ENCODE measurements at places on chromosomes 16 and 17.

DNA sequence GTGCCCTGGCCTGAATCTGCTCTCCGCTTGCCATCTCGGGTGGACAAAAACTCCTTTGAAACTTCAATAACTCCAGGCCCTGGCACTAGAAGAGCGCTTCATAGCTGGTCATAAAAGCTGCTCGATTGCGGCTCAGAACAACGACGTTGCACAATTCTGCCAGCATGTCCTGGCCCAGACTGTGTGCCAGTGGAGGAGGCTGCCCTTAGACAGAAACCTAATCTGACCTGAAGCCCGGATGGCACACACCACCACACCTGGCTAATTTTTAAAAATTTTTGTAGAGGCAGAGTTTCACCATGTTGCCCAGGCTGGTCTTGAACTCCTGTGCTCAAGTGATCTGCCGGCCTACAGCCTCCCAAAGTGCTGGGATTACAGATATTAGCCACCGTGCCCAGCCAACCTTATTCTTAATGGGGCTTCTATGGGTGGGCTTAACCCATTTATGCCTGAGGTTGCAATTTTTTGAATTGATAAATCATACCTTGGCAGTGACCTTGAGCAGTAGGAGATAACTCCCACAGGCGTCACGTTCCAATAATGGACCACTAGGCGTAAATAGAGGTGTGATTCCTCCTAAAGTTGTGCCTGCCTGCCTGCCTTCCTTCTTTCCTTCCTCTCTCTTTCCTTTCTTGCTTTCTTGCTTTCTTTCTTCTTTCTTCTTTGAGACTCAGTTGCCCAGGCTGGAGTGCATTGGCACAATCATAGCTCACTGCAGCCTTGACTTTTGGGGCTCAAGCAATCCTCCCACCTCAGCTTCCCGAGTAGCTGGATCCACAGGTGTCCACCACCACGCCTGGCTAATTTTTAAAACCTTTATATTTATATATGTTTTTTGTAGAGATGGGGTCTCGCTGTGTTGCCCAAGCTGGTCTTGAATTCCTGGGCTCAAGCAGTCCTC lies 1.1 kb upstream of the PPL start:
- no peak for DNase-seq

GRCh38 chr16:56300242-56300623 lies 108.9 kb downstream of the GNAO1 start:
- DNase-seq: peak; percentile 34

DNA sequence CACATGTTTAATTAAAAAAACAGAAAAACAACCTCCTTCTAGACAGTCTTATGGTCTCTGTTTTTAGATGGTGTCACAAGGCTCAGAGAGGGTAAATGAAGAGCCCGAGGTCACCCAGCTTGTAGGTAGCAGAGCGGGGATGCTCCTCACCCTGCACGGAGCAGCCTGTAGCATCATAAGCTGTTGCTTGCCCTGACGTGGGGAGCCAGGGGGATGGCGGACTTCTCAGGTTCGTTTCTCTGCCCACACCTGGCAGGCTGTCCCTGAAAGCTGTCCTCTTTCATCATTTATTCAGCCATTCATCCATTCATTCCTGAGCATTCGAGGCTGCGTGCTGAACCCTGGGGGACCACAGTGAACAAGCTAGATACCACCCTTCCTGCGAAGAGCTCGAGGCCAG lies 75.7 kb upstream of the KSR1 start:
- no peak for DNase-seq

- no peak for DNase-seq
Measured at GRCh38 chr16:10808218-10808617, 10.4 kb downstream of the TVP23A start.

DNA sequence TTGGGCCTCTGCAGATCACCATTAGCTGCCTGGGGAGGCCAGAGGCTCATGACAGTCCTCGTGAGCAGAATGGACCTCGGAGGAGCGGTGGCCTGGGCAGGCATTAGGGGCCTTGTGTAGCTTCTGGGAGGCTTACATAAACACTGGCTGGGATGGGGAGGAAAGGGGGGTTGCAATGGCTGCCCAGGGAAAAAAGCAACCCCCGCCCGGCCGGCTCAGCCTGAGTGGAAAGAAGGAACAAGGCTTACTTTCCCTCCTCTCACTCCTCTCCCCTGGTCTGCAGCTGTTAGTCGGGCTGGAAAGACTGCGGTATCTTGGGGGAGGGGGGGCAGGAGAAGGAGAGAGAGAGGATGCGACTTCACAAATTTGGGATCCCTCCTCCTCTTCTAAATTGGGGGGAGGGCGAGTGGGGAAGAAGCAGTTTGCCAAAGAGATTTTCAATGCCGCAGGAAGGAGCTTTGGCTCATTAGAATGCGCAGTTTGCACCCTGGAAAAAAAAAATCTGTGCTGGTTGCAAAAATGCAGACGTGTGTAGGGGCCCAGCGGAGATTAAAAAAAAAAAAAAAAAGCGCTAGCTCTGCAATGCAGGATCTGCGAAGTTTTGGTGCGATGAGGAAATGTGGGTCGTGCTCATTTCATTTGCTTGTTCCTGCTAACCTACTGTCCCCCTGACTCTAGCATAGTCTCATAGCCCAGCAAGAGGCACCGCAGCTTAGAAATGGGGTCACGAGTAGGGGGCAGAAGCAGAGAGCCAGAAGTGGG lies 6.6 kb upstream of the NR1D1 start:
- no peak for DNase-seq

- DNase-seq: no peak
Measured at GRCh38 chr17:46800573-46800972, 17.9 kb downstream of the WNT3 start.

DNA sequence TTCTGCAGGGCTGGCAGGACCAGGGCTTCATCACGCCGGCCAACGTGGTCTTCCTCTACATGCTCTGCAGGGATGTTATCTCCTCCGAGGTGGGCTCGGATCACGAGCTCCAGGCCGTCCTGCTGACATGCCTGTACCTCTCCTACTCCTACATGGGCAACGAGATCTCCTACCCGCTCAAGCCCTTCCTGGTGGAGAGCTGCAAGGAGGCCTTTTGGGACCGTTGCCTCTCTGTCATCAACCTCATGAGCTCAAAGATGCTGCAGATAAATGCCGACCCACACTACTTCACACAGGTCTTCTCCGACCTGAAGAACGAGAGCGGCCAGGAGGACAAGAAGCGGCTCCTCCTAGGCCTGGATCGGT lies 1.4 kb downstream of the CDK5R1 start:
- no peak for DNase-seq

DNA sequence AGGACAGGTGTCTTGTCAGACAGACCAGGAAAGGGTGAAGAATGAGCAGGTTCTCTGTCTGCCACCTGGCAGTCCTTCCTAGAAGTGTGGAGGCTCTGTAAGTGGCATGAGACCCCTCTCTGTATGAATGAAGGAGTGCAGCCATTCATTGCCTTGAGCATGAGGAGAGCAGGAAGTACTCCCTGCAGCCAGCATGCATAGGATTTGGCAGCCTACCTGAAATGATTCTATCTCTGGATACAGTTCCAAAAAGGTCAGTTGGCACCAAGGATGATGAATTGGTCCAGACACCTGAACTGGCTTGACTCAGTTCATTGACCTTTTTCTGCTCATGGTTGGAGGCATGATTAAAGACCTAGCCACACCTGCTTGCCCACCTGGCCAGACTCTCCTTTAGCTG lies 163.0 kb downstream of the PRKCB start:
- DNase-seq: no peak

DNA sequence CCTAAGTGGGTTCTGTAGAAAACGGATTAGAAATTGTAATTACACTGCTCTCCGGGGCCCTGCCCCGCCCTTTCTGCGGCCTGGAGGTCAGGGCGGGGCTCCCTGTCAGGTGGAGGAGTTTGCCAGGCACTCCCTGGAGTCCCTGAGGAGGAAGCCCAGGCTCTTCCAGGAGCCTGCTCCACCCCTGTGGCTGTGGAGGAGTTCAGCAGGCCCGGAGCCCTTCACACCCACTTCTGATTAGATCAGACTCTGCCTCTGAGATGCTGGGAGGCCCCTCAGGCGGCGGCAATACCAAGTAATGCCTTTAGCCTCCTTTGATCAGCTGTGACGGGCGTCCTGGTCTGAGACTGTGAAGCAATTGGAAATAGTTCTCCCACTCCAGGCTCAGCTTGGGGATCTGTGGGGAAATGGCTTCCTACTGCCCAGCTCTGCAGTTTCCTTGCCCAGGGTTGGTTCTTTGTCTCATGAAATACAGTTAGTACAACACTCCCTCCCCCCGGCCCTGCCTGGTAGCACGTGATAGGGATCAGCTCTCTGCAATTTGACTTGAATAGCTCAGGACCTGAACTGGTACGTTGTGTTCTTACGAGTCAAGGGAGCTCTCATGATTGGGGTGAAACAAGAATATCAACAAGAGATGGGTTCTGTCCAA lies 22.3 kb downstream of the BAIAP2 start:
- DNase-seq: peak; percentile 64

DNA sequence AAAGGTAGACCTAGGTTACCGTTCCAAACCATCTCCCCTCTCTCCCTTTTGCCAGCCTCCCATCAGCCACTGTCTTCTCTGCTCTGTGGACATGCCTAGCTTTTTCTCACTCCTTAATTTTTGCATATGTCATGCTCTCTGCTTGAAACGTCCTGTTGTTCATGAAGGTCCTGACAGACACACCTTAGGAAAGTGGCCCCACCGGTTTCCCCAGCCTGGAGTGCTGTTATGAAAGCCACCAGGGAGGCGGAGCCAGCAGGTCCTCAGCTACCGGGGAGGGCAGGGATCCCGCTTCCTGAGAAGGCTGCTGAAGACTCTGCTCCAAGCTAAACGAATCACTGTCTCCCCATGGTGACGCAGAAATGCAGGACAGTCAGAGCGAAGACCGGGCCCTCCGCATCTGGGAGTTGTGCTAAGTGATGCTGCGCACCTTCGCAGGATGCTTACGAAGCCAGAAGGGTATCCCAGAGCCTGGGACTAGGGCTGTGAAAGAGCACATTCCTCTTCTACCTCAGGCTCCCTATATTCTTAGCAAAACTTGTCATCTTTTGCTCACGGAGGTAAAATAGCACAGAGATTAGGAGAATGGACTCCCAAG lies 2.3 kb upstream of the SLC16A11 start:
- DNase-seq: no peak

GRCh38 chr16:69240331-69240730 lies 53.4 kb downstream of the SNTB2 start:
- no peak for DNase-seq

DNA sequence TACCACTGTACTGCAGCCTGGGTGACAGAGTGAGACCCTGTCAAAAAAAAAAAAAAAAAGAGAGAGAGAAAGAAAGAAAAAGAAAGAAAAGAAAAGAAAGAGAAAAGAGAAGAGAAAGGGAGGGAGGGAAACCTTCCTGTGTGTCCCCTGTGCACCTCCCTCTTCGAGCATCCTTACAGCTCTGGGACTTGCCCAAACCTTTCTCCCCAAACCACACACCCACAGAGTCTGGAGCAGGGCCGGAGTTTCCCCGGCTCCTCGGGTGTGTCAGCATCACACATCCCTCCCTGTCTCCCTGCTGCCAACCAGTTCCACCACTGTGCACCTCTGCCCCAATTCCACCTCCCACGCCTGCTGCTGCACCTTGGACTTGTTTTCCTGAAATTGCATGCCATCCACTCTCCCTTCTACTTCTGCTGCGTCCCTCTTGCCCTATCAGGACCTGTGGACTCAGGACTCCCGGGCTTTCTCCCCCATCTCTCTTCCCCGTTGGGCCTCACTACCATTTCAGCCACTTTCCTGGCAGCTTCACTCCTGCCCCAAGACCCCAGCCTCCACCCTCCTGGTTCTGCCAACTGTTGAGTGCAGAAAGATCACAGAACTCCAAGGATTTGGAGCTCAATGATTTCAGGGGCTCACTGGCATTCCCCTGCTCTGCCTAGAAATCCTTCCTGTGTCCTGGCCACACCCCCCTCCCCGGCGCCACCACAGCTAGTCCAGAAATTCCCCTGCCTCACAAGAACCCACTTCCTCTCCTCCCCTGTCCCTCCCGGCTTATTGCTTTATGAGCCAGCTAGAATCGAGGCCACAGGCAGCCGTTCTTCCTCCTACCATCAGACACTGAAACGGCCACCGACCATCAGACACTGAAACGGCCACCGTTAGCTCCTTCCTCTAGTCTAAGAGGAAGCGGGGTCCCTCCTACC lies 3.7 kb upstream of the CDK3 start:
- no peak for DNase-seq

DNA sequence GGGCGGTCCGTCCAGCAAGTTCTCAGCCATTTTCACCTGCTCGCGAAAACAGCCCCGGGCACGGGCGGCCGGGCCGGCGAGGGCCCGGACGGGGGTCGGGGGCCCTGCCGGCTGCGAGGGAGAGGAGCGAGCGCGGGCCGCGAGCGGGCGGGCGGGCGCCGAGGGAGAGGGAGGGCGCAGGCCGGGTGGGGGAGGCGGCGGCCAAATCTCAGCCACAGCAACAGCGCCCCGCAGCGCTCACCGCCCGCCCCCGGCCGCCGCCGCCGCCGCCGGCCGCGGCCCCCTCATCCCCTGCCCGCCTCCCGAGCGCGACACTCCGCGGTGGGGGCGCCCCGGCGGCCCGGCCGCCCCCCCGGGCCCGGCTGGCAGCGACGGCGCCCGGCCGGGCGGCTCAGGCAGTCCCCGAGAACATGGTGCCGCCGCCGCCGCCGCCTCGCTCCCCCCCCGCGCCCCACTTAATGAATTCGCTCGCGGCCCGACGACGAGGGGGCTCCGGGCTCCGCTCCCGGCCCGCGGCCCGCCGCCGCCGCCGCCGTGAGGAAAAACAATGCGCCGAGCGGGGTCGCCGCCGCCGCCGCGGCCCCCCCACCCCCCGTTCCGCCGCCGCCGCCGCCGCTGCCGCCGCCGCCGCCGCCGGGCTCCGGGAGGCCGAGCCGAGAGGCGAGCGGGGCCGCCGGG lies 487 bp downstream of the CREBBP start:
- no peak for DNase-seq

- no peak for DNase-seq
Measured at GRCh38 chr16:30559690-30560089, 1.5 kb upstream of the ZNF764 start.

DNA sequence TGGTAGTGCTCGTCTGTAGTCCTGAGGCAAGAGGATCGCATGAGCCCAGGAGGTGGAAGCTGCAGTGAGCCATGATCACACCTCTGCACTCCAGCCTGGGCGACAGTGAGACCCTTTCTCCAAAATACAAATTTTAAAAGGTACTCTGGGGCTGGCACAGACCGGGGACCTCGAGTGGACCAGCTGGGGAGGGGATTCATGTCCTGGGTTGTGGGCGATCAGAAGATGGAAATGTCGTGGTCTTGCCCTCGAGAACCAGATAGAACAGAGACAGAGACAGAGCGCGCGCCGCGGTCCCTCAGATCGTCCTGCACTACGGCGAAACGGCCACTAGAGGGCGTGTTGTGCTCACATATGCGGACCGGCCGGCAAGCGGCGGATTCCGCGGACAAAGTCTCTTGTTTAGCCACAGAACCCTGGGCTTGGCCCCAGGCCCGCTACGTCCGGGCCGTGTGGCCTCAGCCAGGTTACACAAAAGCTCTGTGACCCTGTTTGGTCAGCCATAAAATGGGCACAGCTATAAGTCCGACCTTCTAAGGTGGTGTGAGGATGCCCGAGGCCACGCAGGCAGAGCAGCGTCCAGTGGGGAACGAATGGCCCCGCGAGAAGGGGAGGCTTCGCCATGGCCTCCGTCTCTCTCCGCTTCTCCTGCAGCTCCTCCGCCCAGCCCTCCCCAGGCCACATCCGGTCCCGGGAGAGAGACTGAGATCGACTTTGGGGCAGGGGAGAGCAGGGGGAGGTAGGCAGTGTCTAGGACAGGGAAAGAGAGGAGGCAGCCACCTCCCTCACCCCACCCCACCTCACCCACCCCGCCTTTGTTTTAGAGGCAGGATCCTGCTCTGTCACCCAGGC lies 14.6 kb upstream of the SBK1 start:
- peak; percentile 68 for DNase-seq

- DNase-seq: no peak
Measured at GRCh38 chr16:50311891-50312501, 45.6 kb downstream of the ADCY7 start.

- no peak for DNase-seq
Measured at GRCh38 chr17:42969001-42969581, 4.8 kb upstream of the AARSD1 start.

- no peak for DNase-seq
Measured at GRCh38 chr17:55056526-55056925, 88.0 kb downstream of the STXBP4 start.

All from D721Med (cell line).